ENCODE measurements at places on chromosomes 1 and 21. TPM values are rescaled to one million over a fixed set of nuclear protein-coding genes. Genes with fewer than 3 reads are reported as not detected.

Gene KRTAP19-3
- total RNA-seq, result not detected

Gene RGS16
- total RNA-seq, result 2.9 TPM

Gene CFHR2
- total RNA-seq, result not detected

Gene COL24A1
- 0.21 TPM for total RNA-seq

Gene CACNA1E
- total RNA-seq, result 0.08 TPM

Gene FOXD3
- total RNA-seq, result not detected

Gene COL6A2
- 373 TPM for total RNA-seq

Gene GPR52
- 0.41 TPM for total RNA-seq

DNA sequence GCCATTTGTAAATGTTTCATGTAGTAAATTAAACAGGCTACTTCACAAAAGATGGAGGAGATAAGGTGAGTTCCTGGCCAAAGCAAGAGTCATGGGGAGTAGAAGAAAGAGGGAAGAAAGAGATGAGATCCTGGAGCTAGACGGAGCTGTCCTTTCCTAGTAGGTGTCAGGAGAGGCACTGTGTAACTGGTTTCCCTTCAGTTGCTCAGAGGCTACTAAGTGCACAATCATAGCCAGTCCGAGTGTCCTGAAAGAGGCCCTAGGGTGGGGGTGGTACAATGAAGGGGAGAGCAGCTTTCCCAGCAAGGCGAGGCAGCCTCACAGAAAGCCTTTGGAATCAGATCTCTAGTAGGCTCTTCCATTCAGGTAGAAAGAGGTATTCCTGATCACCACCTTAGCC lies 390.9 kb downstream of the KCNH1 start:
- DNase-seq, result no peak

DNA sequence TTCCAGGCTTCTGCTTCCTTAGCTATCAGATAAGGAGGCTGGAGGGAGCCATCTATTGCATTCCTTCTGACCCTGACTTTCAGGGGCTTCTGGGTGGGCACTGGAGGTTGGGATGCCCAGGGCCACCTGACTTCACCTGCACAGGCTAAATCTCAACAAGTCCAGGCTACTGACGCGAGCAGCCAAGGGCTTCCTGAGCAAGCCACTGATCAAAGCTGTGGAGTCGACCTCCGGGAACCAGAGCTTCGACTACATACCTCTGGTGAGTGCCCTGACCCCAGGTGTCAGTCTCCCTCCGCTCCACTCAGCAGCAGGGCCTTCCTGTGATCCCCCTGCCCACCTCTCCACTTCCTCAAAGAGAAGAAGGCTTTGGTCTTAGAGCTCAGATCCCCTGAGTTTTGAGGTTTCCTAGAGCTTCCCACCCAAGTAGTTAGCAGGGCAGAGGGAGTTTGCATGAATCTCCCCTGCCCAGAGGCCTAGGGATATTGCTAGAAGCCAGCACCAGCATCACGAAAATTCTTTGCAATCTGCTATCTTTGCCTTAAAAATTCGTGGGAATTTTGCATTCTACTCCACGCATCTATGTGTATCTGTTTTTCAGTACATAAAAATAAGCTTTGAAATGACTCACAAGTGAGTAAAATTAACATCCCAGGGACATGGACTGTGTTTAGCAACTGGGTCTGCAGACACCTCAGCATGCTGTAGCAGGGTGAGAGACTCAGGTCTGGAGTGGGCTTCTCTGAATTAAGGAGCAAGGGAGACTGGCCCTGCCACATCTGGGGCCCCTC lies 61.4 kb downstream of the VWA5B1 start:
- no peak for DNase-seq

- DNase-seq, result no peak
These were observed 12.4 kb downstream of the PSEN2 start for GRCh38 chr1:226882631-226883409.

DNA sequence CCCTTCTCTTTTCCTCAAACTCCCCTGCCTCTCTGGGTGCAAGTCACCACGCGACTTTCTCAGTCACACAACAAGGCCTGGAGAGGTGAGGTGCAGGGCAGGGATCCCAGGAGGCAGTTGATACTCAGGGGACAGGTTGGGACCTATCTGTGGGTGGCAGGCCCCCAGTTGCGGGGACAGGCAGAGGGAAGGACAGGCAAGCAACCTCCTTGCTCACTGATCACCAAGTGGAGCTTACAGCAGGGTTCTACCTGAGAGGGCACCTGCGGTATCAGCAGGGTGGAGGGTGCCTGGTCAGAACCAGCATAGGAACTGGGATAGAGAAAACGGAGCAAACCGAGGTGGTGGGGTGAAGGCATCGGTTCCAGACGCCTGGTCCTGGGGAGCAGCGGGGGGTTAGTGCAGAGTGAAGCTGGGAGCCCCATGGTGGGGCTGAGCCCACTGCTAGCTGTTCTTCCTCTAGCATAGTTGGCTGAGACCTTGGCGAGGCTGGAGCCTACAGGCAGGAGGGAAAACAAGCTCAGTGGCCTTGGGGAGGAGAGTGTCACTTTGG lies 24.4 kb upstream of the TENT5C start:
- DNase-seq, result no peak

GRCh38 chr1:1599030-1599934 lies 653 bp downstream of the FNDC10 start:
- no peak for DNase-seq

DNA sequence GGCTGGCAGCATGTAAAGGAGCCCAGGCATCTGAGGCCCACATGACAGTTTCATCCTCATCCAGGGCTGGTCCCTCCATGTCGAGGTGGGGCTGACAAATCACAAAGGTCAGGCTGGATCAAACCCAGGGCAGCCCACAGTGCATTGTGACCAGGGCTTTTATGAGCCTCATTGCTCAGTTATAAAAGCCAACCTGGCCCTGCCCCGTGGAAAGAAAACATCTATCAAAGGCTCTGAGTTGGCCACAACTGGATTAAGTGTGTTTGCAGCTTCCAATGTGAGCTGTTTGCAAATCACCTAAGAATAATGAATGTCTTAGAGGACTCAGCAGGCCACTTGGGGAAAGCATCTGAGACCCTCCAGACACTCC lies 45.4 kb downstream of the GRHL3 start:
- DNase-seq, result no peak

DNA sequence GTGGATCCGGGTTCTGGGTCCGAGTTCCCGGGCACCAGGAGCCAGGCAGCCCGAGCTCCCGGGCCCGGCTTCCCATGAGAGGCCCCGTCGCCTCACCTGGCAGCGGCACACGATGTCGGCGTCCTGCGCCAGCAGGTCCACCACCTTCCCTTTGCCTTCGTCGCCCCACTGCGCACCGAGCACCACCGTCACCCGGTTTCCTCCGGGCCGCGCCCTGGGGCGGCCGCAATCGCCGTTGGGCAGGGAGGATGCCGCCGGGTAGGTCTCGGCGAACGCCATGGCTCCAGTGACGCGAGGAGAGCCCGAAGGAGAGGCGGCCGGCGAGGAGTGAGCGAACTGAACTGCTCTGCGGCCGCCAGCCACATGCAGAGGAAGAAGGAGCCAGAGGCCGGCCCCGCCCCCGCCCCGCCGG lies at the start of gene ADSS2:
Gene ADSS2, minus strand, starts transcription at position 371 of the 412 bp plus-strand sequence. Its CDS starts 92 bp downstream, at position 279.
- DNase-seq, result no peak

- DNase-seq, result no peak
These were observed 34.5 kb upstream of the CSF3R start for GRCh38 chr1:36517011-36517771.

DNA sequence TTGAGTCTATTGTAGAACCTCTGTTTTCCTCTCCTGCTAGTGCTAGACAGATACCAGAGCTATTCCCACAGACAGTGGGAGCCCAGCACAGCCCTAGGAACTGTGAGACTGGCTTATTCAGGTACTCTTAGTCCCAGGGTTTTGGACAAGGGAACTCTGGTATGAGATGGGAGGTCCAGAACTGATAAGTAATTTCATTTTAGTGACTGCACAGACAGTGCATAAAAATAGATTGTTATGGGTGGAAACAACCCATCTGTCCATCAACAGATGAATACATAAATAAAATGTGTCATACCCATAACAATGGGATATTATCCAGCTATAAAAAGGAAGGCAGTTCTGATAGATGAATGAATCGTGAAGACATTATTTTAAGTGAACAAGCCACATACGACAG lies 9.0 kb downstream of the EPS8L3 start:
- no peak for DNase-seq

DNA sequence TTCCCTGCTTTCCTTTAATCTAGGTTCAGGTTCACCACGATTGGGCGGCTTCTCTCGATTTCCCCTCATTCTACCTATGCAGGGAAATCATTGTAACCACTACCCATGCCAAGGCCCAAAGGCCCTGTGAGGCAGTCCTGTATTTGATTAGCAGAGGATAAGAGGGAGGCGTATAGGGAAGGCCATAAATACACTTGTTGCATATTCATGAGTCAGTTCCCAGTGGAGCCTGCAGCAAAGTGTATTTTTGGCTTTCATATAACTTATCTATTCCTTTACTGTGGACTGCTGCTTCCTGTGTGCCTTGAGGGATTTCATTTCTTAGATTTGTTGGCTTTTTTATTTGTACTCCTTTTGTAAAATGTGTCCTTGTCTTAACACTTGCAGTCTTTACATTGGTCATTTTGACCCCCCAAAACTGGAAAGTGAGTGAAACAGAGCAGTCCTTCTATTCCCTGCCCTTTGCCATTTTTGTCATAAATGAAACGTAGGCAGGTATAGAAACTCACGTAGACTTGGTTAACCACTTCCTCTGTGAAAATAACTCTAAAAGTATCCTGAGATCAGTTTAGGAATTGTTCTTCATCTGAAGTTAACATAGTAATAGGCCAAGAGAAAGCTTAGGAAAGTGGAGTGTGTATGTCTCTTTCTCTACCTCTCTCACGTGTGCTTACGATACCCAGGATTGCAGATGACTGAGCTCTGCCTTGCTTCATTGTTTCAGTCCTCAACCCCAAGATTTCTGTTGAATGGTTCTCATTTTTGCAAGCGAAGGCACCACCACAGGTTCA lies 19.6 kb upstream of the KCNQ4 start:
- no peak for DNase-seq

DNA sequence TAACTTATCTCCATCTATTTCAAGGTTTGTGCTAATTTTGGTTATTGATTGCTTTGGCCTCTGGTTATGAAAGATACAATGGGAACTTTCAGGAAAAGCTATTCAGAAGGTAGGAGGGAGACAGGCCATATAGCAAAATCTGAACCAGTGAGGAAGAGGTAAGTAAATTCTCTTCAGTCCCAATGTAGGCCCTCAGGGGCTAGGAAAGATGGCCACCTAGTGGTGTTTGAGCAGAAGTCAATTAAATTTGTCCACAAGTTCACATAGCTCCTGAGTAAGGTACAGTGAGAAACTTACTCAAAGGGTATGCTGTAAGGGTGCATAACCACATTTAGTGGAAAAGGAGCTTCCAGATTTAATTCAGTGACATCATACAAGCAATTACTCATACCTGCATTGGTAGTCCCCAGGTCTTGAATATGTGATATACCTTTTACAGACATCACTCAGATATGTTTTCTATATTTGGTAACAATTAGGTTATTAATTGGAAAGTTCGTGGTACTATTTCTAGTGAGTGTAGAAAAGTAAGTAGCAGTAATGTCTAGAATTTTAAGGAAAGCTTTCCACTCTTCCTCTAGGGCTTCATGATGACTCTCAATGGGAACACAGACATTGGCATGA lies 21.4 kb upstream of the FMO1 start:
- no peak for DNase-seq

GRCh38 chr1:25723250-25723880 lies 76.6 kb upstream of the SELENON start:
- no peak for DNase-seq

GRCh38 chr1:226569879-226570547 lies 21.4 kb downstream of the STUM start:
- DNase-seq, result no peak

DNA sequence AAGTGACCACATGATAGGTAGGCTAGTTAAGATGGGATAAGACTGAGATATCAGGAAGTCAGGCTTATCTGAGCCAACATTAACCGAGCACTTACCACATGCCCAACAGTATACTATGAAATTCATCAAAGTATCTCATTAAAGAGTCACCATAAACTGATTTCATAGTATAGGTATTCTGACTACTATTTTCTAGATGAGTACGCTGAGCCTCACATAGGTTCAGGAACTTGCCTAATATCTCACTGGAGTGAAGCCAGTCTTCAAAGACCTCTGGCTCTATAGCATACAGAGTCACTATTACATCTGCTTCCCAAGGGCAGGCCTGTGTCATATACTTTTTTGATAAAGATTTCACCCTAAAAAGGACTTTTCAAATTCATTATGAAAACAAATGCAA lies 115.6 kb upstream of the NGF start:
- DNase-seq, result no peak

- peak; percentile 25 for DNase-seq
These were observed 32.0 kb upstream of the C1orf185 start for GRCh38 chr1:51070011-51070410.

DNA sequence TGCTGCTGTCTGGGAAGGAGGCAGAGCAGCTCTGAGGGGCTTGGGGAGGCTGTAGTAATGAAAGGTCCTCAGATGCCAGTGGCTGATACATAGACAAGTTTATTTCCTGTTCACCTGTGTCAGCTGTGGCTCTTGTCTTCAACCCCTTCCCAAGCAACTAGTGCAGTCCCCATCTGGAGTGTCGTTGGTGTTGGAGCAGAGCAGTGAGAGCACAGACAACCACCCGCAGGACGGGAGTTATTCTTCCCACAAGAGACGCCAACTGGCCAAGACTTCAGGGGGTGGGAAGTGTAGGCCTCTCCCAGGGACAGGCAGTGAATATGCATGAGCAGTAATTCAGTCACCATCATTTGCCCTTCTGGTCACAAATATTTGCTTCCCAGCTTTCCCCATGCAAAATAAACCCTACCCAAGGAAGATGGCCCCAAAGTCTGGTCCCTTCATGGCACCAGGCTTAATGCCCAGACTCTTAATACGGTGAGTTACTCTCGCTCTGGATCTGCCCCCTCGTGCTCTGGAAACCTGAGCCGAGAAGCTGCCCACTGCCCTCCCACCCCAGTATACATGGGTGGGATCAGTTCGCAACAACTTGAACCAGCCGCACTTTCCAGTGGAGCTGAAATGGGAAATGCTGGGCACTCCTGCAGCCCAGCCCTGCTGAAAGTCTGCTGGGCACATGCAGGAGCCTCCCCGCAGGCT lies 153.5 kb upstream of the COL6A1 start:
- no peak for DNase-seq

- DNase-seq, result peak; percentile 39
These were observed 115.7 kb downstream of the SLC30A10 start for GRCh38 chr1:219812491-219813203.
